Activated T-cell treated with anti-CD3 and anti-CD28 coated beads, Interleukin-2, amount 50 U/mL, for 4 hours (primary cell): ENCODE measurements at places on chromosomes 4 and X. TPM values are rescaled to one million over a fixed set of nuclear protein-coding genes. Genes with fewer than 3 reads are reported as not detected.

GRCh38 chr4:156942991-156943390, 28.6 kb downstream of the PDGFC start:
- DNase-seq: no peak

GRCh38 chrX:116409219-116409618, 27.2 kb upstream of the SLC6A14 start:
- DNase-seq: no peak

- DNase-seq: no peak
Observed at GRCh38 chrX:54894159-54894558, 26.5 kb upstream of the TRO start.

DNA sequence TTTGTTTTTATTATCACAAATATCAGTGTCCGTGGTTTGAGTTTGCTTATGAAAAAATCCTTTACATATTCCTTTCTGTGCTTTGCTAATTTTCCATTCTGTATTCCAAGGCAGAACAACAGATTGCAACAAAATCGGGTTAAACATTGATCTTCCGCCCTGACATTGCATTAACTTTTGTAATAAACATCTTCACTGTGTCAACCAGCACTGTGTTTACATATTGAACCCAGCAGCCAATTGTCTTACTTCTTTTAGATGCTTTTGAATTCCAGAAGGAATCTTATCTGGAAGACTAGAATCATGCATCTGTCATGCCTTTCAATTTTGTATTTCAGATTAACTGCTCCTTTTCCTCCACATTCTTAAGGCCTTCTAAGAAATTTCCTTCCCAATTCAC, 147.8 kb upstream of the CXXC4 start:
- no peak for DNase-seq

DNA sequence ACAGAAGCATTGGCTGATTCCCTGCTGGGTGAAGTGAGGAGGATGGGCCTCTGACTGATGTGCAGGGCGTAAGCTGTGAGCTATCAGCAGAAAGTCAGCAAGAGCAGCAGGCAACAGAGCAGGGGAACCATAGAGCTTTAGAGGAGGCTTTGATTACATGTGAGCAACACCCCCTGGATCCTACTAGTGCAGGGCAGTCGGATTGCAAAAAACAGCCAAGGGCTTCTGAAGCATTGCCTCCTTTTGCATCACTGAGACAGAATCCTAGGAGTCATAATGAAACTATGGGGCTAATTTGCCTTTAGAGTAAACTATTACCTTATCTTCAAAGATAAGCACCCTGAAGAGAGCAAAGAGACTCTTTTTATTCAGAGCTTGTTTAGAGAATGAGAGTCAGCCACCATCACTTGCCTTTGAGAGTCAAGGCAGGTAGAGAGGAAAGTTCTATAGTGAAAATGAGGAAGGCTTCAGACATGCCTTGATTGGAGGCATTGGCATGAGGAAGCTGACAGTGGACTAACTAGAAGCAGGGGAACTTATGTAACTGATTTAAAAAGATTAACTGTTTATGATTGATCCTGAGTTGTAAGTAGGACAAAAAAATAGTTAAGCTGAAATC, 420.3 kb downstream of the PDHA2 start:
- DNase-seq: no peak

- no peak for DNase-seq
Observed at GRCh38 chrX:77960567-77960966, 8.9 kb downstream of the PGAM4 start.

DNA sequence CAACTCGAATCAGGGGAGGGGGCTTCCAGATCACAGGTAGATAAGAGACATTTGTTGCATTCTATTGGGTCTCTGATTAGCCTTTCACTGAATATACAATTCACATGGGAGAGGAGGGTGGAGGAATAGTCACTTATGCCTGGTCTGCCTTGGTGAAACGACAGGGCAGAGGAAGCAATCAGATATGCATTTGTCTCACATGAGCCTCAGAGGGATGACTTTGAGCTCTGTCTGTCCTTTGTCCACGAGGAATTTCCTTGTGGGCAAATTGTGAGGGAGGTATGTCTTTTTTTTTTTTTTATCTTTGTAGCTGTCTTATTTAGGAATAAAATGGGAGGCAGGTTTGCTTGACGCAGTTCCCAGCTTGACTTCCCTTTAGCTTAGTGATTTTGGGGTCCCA, 28.5 kb upstream of the TMSB4X start:
- DNase-seq: no peak

GRCh38 chrX:66012094-66012534, 27.8 kb downstream of the VSIG4 start:
- no peak for DNase-seq

DNA sequence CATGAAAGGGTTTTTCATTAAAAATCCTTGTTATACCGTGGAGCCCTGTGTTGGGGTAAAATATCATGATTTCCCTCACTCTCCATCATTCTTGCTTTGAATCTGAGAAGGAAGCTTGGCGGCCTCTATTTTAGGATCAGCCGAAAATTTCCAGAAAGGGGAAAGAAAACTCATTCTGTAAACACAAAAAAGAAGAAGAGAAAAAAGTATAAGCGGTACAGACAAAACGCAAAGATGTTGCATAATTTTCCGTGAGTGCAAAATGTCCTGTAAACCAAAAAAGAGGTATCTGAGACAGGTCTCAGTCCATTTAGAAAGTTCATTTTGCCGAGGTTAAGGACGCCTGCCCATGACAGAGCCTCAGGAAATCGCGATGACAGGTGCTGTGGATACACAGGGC, 5.3 kb downstream of the CSF2RA start:
- no peak for DNase-seq

- no peak for DNase-seq
Observed at GRCh38 chrX:54641530-54641929, 111.5 kb downstream of the GNL3L start.

GRCh38 chr4:142347241-142347640, 498.9 kb downstream of the INPP4B start:
- DNase-seq: no peak

- DNase-seq: no peak
Observed at GRCh38 chr4:182788201-182788600, 129.0 kb downstream of the DCTD start.

DNA sequence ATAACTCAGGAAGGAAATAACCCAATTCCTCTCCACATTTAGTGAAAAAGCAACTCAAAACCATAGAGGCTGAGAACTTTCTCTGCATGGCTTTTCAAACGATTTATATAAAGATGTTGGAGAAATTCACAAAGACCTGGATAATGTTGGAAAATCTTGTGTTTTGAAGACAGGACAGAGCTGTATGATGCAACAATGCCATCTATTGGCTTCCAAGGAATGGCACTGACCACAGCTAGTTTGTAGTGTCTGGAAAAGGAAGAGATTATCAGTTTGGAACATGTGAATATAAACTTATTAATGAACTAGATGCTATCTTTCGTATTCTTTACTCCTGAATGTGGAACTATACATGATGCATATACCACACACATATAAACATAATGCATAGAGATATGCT, 503.6 kb downstream of the IL1RAPL1 start:
- no peak for DNase-seq

- DNase-seq: no peak
Observed at GRCh38 chrX:35696760-35697234, 101.3 kb upstream of the MAGEB16 start.

DNA sequence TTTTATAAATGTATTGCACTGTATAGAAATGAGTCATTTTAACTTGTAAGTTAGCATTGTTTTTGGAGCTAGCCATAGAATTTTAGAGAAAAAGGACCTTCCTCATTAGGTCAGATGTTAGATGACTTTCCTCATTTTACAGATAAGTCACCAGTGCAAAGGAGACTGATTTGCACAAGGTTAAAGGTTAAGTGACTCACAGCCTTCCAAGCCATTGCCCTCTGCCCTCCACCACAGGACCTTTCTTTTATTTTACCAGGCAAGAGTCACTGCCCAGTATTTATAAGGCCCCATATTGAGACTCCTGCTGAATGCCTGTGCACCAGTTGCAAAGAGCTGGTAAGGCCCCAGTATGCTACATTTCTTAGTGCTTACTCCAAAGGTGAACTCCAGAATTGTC, 4.2 kb upstream of the ABCG2 start:
- DNase-seq: no peak

DNA sequence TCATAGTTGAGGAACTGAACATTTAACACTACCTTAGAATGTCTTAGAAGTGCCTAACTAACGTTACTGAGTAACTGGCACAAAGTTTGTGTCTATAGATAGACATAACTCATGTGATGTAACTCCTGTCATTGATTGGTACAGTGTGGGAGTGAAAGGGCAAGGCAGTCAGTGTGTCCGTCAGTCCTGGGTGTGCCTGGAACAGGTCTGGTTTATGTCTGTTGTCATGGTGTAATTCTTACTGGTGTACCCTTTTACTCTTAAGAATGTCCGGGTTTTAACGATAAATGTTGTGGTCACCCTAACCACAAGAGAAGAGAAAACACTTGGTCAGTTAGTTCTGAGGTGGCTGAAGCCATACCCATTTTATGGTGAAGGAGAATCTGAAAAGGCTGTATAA, 93.1 kb upstream of the ESX1 start:
- DNase-seq: no peak

DNA sequence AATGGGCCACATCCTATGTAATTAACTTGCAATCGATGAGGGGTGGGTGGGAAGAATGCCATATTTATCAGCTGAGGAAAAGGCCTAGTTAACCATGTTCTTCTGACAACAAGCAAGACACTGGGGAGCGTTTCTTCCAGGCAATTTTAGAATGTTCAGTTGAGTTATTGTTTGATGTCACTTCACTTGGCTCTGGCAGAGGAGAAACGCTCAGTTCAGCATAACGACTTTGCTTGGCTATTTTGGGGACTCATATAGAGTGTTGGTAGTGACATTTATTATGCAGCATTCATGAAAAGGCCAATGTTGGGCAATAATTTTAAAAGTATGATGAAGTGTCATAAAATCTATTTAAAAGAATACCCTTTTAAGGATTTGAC, 648 bp downstream of the SYNPO2 start:
- DNase-seq: no peak

DNA sequence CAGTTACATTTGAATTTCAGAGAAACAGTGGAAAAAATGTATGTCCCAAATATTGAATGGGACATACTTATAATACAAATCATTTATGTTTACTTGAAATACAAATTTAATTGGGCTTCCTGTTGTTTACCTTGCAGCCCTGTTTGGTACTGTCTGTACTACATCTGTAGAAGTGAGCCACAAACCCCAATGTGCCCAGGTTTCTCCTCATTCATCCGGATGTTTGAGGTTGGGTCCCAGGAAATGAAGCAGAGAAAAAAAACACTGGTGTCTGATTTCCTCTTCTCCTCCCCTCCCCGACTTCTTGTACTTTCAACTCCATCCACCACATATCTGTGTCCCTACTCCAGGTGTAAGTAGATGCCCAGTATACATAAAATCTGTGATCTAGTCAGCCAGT, 27.1 kb upstream of the SCRG1 start:
- DNase-seq: no peak

DNA sequence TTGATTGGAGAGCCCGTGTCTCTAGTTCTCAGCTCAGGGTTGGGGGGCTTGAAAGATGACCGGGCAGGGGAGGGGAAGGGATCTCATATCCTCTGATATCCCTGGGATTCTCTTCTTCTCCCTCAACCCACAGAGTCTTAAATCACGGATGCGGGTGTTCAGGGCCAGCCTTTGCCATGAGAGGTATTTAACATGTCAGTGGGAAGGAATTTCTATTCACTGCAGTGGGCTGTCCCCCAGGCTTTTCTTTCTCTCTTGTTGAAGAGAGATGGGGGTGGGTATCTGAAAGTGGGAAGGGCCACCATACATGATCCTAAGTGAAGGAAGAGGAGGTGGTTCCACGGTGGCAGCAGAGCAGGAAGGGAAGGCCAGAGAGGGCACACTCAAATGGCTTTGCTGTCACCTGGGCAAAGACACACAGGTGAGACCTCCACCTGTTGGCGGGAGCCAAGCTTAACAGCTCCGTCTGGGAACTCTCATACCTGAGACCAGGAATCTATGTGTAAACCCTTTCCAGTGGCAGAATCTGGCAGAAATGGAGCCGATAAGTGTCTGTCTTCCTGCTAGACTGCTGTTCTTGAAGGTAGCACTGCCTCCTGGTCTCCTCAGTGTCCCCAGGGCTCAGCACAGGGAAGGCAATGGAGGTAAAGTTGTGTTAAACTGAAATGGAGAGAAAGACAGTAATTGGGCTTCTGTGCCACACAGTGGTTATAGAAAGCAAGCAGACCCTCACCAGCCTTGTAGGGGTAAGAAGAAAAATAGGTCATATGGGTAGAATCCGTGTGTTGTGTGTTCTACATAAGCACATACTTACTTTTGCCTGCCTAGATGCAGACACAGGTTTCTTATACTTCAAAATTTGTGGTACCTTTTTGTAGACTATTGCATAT, 49.4 kb downstream of the RHOH start:
- no peak for DNase-seq

GRCh38 chr4:14400307-14400706, 602.0 kb upstream of the CPEB2 start:
- DNase-seq: no peak

DNA sequence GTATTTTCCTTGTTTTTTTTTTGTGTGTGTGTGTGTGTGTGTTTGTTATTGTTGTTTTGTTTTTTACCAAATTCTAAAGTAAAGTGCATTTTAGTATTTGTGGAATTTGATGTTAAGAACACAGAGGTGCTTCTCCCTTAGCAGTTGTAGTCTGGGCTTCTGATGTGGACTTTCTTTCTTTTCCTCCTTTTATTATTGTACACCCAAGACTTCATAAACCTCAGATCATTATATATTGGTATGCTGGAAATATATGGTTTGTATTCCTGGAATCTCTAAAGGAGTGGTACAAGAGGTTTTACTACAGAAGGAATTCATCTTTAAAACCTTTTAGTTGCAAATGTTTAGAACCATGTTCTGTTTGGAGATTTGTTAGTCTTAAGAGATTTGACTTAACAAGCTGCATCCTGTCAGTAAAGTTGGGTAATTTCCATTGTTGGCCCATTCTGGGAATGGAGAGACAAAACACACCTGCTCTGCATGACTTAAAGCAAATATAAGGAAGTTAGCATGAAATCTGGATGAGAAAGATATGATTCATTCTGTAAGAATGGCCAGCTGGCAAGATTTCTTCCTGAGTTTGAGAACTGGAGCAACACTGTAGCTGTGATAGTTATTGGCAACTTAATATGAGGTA, 64.0 kb downstream of the SMAD1 start:
- no peak for DNase-seq

Gene FAM90A26
- total RNA-seq: 0.10 TPM

Gene ADGRA3
- 6.4 TPM for total RNA-seq

Gene XPNPEP2
- total RNA-seq: 0.13 TPM

Gene NAA15
- total RNA-seq: 137 TPM

Gene MAPK10
- total RNA-seq: 0.55 TPM

Gene BMP3
- not detected for total RNA-seq

Gene NAA11
- not detected for total RNA-seq

Gene MAGEC1
- not detected for total RNA-seq

Gene ADAM29
- total RNA-seq: not detected

Gene ARHGEF38
- not detected for total RNA-seq

Gene FGB
- 1.6 TPM for total RNA-seq
